ENCODE measurements at places on chromosomes 3 and 15.

DNA sequence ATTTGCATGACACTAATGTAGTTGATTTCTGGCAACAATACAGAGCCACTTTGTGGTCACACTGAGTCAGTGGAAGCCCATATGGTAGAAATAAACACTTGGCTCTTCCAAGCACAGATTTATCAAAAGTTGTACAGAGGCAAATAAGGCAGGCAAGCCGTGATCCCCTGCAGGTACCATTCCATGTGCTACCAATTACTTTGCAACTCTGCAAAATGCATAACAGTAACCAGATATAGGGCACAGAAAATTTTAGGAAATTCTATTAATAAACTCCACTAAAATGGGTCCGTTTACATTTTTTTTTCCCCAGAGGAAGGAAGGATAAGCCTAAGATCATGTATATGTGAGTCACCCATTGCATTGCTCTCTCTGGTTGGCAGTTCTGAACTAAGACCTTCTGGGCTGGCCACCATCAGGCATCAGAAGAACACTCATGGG, 103.1 kb upstream of the PTX3 start:
- DNase-seq = no peak

GRCh38 chr3:185586686-185587039, 568 bp downstream of the SENP2 start:
- DNase-seq = no peak

DNA sequence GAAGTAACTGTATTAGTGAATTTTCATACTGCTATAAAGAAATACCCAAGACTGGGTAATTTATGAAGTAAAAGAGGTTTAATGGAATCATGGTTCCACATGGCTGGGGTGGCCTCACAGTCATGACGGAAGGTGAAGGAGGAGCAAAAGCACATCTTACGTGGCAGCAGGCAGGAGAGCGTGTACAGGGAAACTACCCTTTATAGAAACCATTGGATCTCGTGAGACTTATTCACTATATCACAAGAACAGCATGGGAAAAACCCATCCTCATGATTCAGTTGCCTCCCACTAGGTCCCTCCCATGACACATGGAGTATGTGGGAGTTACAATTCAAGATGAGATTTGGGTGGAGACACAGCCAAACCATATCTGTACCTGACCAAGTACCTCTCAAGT, 812.3 kb upstream of the ALCAM start:
- no peak for DNase-seq

- peak; percentile 3 for DNase-seq
Observed at GRCh38 chr15:72113347-72114031, 4.5 kb downstream of the MYO9A start.
